ENCODE measurements at places on chromosomes 12 and 14. TPM values are rescaled to one million over a fixed set of nuclear protein-coding genes. Genes with fewer than 3 reads are reported as not detected.
A peak's percentile ranks its signal among the peaks of the same experiment; 100 is the strongest.

- DNase-seq = no peak
Observed at GRCh38 chr12:46365951-46366379, 6.6 kb downstream of the SLC38A2 start.

DNA sequence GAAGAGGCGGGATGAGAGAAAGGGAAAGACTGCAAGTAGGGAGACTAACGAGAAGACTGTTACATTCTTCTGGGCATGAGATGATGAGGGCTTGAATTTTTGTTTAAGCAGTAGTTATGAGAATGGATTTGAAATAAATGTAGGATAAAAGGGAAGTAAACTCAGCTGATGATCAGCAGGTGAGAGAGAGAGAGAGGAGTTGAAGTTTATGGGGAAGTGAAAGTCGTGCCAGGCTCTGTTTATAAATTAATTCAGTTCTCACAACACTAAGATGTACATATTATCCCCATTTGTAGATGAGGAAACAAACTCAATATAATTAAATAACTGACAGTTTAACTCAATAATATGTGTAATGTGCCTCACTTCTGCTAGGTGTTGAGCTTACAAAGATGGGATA is 170.0 kb upstream of the RMST start:
- no peak for DNase-seq

DNA sequence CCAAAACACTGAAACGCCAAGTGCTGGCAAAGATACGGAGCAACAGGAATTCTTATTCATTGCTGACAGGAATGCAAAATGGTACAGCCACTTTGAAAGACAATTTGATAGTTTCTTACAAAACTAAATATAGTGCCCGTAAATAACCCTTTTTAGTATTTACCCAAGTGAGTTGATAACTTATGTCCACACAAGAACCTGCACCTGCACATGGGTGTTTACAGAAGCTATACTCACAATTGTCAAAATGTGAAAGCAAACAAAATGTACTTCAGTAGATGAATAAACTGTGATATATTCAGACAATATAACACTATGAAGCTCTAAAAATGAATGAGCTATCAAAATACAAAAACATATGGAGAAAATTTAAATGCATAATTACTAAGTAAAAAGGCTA is 86.6 kb downstream of the ATXN7L3B start:
- DNase-seq = no peak

The DAO gene
- polyA plus RNA-seq = not detected

- no peak for DNase-seq
Observed at GRCh38 chr14:90297876-90298629, 33.7 kb downstream of the NRDE2 start.

DNA sequence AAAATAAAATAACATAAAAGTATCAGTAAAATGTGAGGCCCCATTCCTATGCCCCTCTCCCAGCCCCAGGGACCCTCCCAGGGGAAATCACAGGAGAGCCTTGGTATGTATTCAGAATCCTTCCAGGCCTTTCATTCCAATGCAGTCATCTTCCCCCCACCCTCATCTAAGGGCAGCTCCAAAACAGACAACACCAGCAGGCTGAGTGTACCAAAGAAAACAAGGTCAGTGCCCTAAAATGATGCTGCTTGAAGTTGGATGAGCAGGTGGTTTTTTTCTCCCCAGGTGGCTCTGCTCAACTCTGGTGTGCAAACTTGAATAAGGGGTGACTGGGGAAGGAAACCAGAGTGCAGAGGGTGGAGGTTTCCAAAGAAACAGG is 56.2 kb downstream of the TSPAN9 start:
- no peak for DNase-seq

The PRPF39 gene
- 33.0 TPM for polyA plus RNA-seq

DNA sequence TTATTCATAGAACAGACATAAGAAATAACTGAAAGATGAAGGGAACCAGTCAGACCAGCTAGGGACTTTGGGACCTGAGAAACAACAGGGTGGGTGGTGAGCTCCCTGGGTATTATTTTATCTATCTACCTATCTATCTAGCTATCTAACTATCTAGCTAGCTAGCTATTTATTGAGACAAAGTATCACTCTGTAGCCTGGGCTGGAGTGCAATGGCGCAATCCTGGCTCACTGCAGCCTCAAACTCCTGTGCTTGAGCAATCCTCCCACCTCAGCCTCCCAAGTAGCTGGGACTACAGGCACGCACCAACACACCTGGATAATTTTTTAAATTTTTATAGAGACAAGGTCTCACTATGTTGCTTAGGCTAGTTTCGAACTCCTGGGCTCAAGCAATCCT is 127.6 kb downstream of the DPF3 start:
- no peak for DNase-seq

DNA sequence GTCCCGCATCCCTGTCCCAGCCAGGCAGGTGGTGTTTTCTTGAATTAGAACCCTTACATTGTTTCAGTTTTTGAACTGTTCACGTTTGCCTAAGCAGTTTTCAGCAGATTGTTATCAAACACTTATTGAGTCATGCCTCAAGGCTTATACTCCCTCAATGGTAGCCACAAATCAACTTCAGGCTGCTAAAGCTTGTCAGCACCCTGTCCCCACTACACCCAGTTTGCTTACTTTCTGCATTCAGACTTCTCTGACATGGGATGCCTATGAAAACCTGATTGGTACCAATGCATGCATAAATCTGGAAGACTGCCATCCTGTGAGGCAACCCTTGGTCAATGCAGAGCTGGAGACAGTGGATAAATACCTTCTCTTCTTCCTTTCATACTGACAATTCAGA is 225.4 kb downstream of the BTG1 start:
- no peak for DNase-seq

- no peak for DNase-seq
Observed at GRCh38 chr14:68458840-68459469, 333.9 kb downstream of the ZFP36L1 start.

DNA sequence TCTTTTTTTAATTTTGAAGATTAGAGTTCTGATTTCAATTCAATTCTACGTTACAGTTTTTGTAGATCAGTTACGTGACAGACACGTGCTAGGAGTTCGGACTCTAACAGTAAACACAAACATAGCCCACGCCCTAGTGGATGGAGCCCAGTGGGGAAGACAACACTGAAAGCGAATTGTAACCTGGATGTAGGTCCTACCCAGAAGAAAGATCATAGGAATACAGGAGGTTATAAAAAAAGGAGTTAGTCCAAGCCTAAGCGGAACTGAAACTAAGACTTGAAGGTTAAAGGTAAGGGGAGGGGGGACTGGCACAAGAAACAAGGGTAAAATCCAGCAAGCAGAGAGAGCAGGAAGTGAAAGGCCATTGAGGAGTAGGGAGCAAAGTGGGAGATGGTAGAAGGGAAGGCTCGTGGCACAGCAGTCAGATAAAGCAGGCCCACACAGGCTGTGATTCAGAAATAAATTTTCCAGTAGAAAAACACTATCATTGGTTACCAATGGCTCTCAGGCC is 15.7 kb upstream of the CRY1 start:
- no peak for DNase-seq

DNA sequence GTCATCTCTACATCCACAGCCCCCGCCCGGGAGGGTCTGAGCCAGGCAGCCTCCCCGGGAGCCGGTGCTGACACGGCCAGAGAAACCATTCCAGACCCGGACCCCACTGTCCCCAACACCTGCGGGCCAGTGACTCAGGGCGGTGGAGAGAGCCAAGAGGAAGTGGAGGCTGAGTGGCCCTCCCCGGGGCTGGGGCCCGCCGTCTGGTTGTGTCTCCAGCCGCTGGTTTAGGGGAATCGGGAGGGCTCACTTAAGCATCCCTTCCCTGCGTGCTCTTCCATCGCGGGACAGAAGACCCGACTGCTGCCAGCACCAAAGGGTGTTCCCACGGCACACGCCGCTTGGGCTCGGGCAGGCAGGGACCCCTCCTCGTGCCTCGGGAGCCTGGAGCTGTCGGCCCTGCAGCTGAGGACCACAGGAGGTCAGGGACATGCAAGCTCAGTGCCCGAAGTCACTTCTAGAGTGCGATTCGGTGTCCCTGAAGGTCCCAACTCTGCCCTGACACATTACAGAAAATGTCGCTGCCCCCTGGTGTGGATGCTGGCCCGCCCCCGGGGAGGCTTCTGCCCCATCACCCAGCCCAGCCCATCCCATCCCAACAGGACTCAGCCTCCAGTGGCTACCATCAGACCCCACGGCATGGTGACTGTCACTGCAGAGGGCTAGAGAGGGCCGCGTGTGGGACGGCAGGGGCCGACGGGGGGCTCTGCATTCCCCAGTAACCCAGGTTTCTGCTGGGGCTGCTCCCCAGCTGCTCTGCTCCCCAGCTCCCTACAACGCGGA is 50.8 kb downstream of the GALNT9 start:
- DNase-seq = no peak

DNA sequence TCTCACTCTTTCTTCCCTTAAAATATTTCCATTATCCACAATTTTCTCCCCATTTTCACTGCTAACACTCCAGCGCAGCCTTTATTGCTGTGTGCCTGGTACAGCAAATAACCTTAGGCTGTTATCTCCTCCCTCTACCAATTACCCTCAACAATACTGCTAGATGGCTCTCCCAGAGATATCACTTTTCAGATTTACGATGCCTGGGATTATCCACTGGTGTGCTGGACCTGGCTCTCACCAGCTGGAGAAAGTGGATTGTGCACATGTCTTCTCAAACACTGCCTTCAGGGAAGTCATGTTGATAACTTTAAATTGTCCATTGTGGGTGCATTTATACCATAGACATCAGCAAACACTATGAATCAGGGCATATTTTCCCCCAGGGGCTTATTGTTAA is 101.9 kb upstream of the ADAMTS20 start:
- DNase-seq = no peak

The C12orf50 gene
- not detected for polyA plus RNA-seq

GRCh38 chr12:34297790-34298164 is 275.5 kb downstream of the ALG10 start:
- DNase-seq = no peak

GRCh38 chr12:108325549-108325948 is 13.6 kb downstream of the CMKLR1 start:
- no peak for DNase-seq

The AHNAK2 gene
- polyA plus RNA-seq = 10.5 TPM

- DNase-seq = no peak
Observed at GRCh38 chr12:9736936-9737705, 4.2 kb upstream of the CLECL1 start.

DNA sequence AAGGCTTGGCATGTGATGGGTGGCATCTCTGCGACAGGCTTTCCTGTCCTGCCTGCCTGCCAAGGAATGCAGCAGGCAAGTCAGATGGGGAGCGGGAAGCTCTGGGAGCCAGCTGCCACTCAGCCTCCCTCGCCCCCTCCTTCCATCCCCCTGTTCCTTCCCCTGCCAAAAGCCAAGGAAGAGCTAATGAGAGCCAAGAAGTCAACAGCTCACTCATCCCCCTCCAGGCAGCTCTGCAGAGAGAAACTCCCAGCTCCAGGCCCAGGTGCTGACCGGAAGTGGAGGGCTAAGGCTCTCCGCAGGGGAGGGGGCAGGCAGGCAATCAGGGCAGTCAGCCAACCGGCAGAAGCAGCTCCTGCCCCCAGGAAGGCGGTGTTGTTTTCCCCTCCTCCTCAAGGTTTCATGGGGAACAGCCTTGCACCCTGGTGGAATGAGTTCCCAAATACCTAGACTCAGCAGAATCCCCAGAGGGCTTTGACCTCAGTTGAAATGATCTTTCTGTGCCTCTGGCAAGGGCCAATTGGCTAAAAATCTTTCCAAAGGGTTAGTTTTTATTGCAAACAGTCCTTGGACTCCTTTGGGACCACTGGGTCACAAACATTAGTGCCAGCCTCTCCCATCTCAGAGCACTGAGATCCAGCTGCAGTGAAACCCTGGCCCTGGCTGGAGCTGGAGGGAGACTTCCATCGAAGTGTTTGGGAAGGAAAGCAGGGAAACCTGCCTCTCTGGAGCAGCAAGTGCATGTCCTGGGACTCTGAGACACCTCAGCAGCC is 349.1 kb downstream of the DPF3 start:
- DNase-seq = no peak

The ASCL1 gene
- polyA plus RNA-seq = not detected

GRCh38 chr14:92456215-92457015 is 57.2 kb upstream of the RIN3 start:
- peak; percentile 54 for DNase-seq

- DNase-seq = no peak
Observed at GRCh38 chr14:69873877-69874780, 5.1 kb upstream of the SMOC1 start.

The RTL1 gene
- not detected for polyA plus RNA-seq

DNA sequence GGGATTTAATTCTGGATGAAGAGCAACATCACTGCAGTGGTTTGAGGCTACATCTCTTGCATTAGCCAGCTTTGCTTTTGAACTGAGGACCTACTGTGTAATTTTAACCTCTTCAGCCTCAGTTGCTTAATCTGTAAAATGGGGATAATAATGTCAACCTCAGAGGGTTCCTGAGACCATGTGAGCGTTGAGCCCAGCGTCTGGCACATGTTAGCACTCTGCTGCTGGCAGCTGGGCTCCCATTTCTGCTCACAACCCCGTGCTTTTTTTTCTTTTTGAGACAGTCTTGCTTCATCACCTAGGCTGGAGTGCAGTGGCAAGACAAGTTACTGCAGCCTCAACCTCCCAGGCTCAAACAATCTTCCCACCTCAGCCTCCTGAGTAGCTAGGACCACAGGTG is 31.6 kb downstream of the TESC start:
- DNase-seq = no peak

The JPH4 gene
- not detected for polyA plus RNA-seq

The GPR84 gene
- polyA plus RNA-seq = not detected

GRCh38 chr14:65872536-65872935 is 460.0 kb downstream of the FUT8 start:
- no peak for DNase-seq

DNA sequence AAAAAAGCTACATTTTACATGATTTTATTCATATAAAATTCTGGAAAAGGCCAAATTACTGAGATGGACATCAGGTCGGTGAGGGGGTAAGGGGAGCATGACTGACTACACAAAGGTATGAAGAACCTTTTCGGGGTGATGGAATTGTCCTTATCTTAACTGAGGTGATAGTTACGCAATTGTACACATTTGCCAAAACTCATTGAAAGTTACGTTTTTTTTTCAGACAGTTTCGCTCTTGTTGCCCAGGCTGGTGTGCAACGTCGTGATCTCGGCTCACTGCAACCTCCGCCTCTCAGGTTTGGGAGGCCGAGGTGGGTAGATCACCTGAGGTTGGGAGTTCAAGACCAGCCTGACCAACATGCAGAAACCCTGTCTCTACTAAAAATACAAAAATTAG is 29.4 kb upstream of the PLEKHG3 start:
- DNase-seq = no peak

The FAM90A1 gene
- 0.02 TPM for polyA plus RNA-seq

GRCh38 chr12:114746297-114747011 is 62.5 kb upstream of the TBX3 start:
- no peak for DNase-seq

DNA sequence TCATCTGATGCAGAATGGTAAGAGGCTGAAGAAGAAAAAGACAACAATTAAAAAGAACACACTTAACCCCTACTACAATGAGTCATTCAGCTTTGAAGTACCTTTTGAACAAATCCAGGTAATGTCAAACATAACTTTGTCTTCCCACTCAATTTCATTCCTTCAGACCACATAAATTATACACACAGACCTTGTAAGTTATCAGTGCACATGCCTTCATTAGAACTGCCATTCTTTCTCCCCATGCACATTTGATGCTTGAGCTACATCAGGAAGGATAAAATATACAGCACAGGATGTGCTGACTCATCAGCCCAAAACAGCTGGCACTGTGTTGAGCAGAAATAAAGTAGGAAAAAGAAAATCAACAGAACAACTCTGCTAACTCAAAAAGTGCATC is 246.7 kb downstream of the PAWR start:
- DNase-seq = no peak
